ENCODE measurements at places on chromosomes 7 and 10.
A peak's percentile ranks its signal among the peaks of the same experiment; 100 is the strongest.

DNA sequence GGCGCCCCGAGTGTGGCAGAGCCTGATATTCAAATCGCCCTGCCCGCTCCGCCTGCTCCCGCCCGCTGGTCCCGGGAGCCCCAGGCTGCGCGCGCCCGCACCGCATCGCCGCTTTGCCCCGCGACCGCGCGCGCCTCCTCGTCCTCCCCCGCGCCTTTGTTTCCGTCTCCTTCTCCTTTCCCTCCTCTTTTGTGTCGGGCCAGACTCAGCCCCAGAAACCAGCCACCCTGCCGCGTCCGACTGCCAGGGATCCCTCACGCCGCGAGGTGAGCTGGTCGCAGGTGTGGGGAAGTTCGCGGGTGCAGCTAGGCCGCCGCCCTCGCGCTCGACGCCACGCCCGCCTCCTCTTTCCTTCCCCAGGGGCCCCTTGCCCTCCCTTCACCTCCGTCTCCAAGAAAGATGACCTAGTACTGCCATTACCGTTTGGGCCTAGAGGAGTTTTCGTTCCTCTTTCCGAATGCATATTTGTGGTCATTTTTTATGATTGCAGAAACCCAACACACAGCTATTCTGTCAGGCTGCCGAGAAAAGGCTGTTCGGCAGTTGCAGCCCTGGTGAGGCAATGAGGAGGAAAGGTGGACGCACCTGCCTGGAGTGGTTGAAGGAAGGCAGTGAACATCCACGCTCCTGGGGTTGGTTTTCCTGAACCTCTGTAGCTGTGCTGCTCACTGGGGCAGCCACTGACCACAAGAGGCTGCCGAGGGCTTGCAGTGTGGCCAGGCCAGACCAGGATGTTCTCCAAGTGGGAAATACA, 107.3 kb downstream of the SNX10 start:
- DNase-seq, result peak; percentile 81

DNA sequence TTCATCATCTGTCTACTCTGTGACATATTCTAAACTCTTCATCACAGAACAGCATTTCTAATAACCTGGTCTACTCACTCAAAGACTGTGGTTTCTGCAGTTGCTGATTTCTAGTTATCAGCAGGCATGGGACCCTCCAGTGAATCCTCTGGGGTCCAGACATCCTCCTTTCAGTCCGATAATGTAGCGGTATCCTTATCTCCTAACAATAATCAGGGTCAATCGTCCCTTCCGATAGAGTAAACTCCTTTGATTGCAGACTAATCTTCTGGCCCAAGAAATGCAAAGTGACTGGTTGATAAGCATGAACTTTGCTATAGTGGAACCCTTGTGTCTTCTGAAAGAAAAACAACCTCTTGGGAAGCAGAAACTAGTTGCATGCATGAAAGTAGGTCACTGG, 1209.8 kb upstream of the CELF2 start:
- no peak for DNase-seq

GRCh38 chr7:142176901-142177300, 65.4 kb downstream of the MGAM2 start:
- no peak for DNase-seq

GRCh38 chr7:123797673-123798531, 47.1 kb upstream of the HYAL4 start:
- DNase-seq, result peak; percentile 75

- DNase-seq, result no peak
These were observed 28.2 kb downstream of the TAS2R41 start for GRCh38 chr7:143505838-143506237.

DNA sequence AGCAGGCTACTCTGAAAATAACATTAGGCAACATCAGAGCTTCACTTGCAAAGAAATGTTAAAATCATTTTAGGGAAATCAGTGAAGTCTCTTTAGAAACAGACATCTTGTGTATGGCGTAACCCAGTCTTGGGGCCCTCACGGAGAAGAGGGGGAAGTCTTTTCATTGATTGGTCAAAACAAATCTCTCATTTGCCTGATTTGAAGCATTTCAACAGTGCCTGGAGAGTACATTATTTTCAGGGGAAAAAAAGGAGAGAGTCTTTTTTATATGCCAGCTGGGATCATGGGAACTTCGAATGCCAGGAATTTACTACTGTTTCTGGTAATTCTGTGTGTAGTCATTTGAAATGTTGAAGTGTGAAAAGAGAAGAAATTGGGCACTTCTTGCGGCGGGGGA, 471.4 kb downstream of the PLXDC2 start:
- no peak for DNase-seq

- no peak for DNase-seq
These were observed 1180.4 kb downstream of the CNTNAP2 start for GRCh38 chr7:147296986-147297385.

DNA sequence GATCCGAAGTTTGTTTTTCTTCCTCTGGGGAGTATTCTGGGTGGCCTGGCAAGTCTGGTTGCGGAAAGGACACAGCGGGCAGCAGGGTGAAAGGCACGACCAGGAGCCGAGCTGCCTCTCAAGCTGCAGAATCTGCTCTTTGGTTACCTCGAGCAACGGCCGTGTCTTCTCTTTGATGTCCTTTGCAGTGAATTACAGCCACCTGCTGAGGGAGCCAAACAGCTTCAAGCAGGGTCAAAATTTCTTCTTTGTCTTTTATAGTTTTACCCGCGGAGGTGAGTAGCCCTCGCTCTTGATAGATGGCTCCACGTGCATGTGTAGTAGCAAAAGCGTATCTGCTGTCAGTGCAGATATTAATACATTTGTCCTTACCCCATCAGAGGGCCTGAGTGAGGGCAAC, 177.3 kb upstream of the MBL2 start:
- DNase-seq, result no peak

DNA sequence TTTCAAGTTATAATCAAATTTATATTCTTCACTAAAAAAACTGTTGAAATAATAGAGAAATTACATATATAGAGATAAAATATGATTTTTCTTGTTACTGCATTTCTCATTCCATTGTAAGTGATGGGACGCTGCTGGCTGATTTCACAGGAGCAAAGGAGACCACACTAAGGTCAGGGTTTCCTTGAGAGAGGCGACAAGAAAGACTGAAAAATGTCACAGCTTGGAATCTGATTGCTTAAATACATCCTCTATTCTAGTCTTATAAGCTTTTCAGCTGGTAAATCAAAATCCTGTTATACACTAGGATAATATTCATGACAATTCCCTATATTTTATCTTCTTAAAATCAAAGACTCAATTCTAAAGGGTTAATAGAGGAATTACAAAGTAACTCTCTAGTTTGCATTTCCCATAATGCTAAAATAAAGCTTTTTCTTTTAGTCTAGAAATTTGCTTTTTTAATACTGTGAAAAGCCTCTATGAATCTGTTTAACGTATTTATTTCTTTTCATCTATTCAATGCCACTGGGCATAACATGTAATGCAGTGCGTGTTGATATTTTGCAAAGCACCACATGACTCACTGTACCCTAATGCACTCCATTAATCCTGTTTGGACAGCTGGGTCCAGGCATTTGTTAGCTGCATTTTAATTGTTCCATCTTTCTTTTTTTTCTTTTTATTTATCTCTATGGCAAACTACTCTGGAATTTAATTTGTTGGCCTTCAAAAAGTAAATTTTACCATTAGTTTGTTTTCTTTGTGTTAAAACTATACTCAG, 81.7 kb downstream of the RNF32 start:
- no peak for DNase-seq

GRCh38 chr7:116977172-116977571, 23.9 kb downstream of the ST7 start:
- no peak for DNase-seq

- no peak for DNase-seq
These were observed 70.2 kb downstream of the ABCC2 start for GRCh38 chr10:99852481-99853213.

- DNase-seq, result no peak
These were observed 1283.3 kb downstream of the TYW1 start for GRCh38 chr7:68279827-68280400.

GRCh38 chr7:130804220-130804619, 70.2 kb upstream of the KLF14 start:
- DNase-seq, result no peak

DNA sequence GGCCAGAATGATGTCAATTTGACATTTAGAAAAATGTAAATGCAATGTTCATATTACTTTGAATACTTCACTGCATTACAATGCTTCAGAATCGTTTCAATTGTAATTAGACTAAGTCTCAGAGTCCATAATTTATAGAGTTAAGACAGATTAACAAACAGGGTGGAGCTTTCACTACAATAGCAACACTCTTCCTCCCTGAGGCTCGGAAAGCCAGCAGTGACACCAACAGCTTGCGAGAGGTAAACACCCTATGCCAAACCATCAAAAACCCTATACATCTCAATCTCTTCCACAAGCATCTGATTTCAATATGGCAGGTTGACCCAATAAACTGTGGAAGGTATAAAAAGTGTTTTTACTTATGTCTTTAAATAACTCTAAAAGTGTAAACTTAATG, 72.2 kb downstream of the DOCK4 start:
- no peak for DNase-seq

- peak; percentile 38 for DNase-seq
These were observed 10.4 kb upstream of the SMC3 start for GRCh38 chr10:110556969-110557601.

DNA sequence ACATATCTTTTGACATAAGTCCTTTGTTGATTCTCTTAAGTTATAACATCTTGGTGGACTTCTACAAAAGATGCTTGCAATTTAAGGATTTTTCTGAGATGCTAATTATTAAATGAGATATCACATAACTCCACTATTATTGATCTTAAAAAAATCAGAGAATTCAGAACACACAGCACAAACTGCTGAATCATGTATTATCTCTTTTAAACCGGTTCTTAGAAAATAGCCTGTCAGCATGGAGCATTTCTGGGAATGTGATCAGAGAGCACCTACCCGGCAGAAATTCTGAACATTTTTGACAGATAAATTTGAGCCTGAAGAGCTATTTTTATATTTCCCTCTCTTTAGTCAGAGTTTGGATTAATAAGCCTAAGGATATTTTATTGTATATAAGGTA, 50.2 kb upstream of the PCLO start:
- DNase-seq, result no peak

DNA sequence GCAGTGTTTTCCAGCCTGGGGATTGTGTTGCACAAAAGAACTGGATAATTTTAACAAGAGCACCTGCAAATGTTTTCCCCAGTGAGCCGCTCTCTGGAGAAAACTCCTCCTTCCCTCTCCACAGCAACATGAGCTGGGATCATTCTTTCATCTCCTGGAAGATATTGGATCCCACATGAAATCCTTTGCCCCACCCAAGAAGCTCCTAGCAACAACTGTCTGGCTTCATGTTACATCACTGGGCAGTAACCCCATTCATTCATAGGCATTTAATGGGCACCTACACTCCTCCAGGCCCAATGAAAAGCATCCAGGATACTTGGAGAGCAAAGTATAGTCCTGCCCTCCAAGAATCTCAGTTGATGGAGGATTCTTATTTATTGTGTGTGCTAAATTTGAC, 27.2 kb downstream of the LSM5 start:
- DNase-seq, result no peak
